ENCODE measurements at places on chromosomes 4 and X.

- DNase-seq = peak; percentile 49
These were observed 169.0 kb downstream of the CORIN start for GRCh38 chr4:47668810-47669408.

DNA sequence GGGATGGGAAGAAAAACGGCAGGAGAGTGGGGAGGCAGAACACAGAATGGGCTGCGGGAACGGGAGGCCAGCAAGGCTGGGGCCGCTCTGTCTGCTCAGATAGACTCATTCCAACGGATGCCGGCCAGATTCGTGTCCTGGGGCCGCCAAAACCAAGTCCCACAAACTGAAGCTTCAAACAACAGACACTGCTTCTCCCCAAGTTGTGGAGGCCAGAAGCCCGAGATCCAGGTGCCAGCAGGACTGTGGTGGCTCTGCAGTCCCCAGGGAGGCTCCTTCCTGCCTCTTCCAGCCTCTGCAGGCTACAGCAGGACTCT, 100.6 kb downstream of the ADRA2C start:
- no peak for DNase-seq

GRCh38 chr4:94406668-94407437, 44.9 kb upstream of the PDLIM5 start:
- peak; percentile 70 for DNase-seq

- peak; percentile 56 for DNase-seq
These were observed 138.3 kb downstream of the PDE5A start for GRCh38 chr4:119490335-119490734.

GRCh38 chrX:75038925-75039324, 113.7 kb upstream of the NEXMIF start:
- peak; percentile 57 for DNase-seq

- DNase-seq = peak; percentile 77
These were observed 30.2 kb upstream of the TSPAN5 start for GRCh38 chr4:98688411-98689290.
